ENCODE measurements at places on chromosomes 16 and 17.

DNA sequence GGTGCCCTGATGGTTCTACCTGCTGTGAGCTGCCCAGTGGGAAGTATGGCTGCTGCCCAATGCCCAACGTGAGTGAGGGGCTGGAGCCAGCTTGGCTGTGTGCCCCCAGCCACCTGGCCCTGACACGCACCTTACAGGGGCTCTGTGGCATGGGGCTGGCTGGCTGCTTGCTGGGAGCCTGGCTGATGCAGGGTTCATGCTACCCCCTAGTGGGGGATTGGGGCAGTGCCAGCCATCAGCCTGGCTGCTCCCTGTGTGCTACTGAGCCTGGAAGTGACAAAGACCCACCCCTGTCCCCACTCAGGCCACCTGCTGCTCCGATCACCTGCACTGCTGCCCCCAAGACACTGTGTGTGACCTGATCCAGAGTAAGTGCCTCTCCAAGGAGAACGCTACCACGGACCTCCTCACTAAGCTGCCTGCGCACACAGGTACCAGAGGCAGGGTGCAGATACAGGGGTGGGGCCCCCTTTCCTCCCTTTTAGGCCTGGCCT lies 5.7 kb downstream of the GRN start:
- DNase-seq, result peak; percentile 83

GRCh38 chr17:34987232-34987631 lies 6.9 kb downstream of the LIG3 start:
- no peak for DNase-seq

GRCh38 chr17:45101546-45101882 lies 30.8 kb downstream of the PLCD3 start:
- DNase-seq, result no peak

DNA sequence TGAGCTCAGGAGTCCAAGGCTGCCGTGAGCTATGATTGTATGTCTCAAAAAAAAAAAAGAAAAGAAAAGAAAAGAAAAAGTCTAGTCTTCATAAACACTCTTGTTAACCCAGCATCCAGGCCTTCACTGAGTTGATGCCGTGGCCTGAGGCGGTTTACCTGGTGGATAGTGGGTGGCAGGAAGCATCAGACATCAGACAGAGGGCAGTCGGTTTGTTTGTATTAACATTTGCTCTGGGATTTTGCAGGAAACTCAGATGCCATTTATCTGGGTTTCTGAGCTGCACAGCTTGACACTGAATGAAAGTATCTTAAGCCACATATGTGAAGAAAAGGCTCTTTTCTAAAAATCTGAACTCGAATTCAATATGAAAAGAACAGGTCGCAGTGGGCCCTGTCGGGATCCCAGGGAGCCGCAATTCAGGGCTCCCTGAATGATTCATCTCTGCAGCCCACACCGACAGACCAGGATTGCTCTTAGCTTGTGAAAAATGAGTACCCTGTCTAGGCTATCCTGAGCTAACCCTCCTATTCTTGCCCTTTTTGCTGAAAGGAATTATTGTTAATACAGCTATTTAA lies 1.1 kb upstream of the DBNDD1 start:
- DNase-seq, result no peak

GRCh38 chr17:34220752-34221395 lies 34.2 kb upstream of the CCL2 start:
- no peak for DNase-seq

DNA sequence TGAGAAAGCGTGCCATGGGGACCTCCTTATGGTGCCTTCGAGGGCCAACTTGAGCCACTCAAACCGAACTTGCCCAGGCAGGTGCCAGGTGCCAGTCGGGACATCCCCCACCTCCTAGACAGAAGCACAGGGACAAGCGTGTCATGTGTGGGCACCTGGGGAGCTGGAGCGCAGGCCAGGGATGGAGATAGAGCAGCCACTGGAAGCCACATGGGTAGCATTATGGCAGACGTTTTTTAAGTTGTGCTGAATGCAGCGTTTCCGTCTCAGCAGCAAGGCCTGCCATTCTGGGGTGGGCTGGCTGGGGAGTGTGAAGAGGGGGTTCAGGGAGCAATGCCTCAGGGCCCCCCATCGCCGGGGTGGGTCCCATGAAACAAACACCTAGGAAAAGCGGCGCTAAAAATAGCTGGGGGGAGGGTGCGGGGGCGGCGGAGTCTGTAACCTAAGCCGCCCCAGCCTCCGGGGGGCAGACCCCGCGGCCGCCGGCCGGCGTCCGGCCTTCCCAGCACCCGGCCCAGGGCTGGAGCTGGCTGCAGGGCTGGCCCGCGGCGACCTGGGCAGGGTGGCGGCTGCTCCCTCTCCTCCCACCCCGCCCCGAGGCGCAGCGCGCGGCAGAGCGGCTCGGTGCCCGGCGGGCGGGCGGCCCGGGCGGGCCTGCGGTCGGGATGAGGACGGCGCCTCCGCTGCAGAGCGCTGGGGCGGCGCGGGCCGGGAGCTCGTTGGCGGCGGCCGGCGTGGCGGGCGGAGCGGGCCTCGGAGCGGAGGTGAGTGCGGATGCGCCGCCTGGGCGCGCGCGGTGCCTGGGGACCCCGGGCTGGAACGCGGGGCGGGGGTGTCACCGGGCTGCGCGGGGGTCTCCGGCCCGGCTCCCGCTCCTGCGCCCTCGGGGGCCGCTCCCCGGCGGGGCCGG lies at the start of gene ZNF469:
Gene ZNF469 (plus strand): TSS at position 469 of the 910 bp plus-strand sequence. CDS start 44,512 bp downstream, outside the sequence.
- DNase-seq, result peak; percentile 64

GRCh38 chr16:30715750-30716445 lies 16.9 kb downstream of the SRCAP start:
- no peak for DNase-seq

- no peak for DNase-seq
Observed at GRCh38 chr17:40464392-40464855, 21.2 kb downstream of the IGFBP4 start.

DNA sequence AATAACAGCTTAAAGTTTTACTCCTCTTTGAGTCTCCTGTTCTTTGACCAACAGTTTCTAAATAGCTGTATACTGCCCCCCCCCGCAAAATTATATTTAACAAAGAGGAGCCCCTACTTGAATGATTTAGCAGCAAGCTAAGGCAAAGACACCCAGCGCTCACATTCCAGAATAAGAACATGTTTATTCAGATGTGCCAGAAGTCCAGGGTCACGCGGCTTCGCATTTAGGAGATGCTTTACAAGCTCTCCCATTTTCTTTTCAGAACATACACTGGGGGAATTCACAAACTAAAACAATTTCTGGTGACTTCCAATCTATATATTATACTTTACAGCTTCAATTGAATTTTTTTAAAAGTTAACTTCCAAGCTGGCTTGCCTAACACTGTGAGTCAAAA lies 5.3 kb downstream of the PLD6 start:
- DNase-seq, result no peak

DNA sequence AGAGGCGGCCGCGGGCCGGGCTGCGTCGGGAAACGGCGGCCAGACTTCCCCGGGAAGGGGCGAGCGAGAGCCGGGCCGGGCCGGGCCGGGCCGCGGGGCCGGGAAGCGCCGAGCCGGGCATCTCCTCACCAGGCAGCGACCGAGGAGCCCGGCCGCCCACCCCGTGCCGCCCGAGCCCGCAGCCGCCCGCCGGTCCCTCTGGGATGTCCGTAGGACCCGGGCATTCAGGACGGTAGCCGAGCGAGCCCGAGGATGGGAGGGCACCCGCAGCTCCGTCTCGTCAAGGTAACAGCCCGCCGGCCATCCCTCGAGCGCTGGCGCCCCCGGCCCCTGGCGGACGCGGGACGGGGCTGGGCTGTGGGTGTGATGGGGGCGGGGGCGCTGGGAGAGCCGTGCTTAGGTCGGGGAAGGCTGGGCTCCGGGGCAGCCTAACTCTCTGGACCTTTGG lies at the start of gene CRHR1:
Gene CRHR1 (plus strand): TSS at position 28 of the 448 bp plus-strand sequence. CDS start 225 bp downstream, at position 253.
- DNase-seq, result no peak

GRCh38 chr16:59198487-59198886 lies 464.4 kb upstream of the GOT2 start:
- no peak for DNase-seq

DNA sequence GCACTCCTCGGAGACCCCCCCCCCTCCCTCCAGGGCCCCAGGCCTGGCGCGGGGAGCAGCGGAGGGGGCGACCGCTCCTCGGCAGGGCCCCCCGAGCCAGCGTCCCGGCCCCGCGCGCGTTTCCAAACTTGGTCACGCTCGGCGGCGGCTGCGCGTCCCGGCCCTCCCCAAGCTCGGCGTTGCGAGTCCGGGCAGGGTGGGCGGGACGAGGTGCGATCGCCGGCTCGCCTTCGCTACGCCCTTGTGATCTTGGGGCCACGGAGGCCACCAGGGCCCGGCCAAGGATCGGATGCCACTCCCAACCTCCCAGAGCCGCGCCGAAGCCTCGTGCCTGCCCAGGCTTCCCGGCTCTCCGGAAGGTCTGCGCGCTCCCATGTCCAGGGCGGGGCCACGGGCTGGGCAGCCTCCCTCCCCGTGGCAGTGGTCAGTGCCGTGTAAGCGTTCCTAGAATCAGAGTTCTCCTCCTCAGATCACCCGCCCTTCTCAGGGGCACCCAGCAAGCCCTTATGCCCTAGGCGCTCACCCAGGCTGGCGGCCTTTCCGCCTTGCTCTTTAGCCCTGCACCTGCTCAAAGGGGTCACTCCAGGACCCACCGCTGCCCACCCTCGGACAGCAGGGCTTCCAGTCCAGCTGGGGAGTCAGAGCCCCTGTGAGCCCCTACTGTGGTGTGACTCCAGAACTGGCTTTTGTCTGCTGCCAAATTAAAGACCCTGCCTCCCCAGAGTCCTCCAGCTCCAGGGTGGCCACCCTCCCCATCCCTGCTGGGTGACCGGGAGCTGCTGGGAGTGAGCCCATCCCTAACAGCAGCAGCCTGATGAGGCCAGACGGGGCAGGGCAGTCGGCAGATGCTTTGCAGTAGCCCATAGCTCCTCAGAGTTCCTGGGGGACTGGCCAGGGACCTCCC lies 12.2 kb upstream of the MRPS23 start:
- DNase-seq, result peak; percentile 85

- no peak for DNase-seq
Observed at GRCh38 chr17:74728702-74729075, 8.4 kb upstream of the RAB37 start.

DNA sequence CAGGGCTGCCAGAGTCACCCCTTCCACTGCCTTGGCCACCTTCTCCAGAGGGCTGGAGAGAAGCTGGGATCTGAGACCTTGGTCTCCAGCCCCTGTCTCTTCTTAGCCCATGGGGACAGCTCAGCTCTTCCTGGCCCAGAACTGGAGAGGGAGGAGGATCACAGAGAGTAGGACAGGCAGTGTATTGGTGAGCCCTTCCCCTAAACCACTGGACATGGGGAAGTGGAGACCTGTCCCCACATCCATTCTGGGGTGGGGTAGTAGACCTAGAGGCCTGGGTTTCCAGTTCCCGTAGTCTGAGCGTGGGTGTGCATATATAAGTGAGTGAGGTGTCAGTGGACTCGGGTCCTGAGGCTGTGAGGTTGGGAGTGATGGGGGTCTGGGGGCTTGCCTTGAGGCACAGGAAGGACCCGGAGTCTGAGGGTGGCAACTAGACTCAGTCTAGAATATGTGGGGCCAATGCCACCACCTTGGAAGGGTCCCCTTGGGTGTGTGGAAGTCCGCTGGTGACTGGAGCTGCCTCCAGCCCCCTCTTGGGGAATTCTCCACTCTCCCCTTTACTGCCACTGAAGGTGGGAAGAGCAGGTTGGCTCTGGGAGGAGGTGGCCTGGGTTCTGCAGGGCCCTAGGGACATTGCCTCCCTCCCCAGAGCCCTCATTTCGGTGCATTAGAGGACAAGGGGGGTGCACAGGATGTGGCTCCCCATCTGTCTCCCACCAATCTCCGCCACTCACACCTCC lies 19.9 kb downstream of the GJD3 start:
- no peak for DNase-seq

DNA sequence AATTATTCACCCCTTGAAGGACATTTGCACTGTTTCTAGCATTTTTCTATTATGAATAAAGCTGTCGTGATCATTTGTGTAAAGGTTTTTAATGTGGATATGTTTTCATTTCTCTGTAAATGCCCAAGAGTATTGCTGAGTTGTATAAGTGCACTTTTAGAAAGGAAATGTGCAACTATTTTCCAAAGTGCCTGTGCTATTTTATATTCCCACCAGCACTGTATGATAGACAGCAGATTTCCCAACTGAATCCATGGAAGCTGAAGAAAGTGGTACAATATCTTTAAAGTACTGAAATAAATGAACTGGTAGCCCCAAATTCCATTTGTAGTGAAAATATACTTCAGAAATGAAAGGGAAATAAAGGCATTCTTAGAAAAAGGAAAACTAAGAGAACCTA lies 238.4 kb downstream of the BCAS3 start:
- DNase-seq, result no peak

- no peak for DNase-seq
Observed at GRCh38 chr17:74703311-74703710, 9.4 kb downstream of the CD300LF start.

DNA sequence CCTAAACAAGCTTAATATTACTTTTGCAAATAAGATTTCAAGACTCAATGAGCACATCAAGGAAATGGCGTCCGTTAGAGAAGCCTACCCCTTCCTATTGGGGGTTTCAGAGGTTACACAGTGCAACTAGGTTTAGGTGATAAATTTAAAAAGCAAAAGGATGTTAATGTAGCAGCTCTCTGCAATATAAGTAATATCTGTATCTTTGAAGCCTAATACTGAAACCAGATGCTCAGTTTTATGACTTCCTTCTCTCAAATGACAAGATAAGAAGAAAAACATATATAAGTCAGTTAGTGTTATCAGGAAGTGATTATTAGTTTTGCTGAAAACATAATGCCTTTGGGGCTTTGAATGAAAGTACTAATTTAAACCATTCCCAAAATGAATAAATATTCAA lies 54.3 kb upstream of the MED13 start:
- DNase-seq, result no peak

GRCh38 chr17:72492941-72493340 lies 372.1 kb downstream of the SOX9 start:
- DNase-seq, result no peak

- DNase-seq, result no peak
Observed at GRCh38 chr17:4045487-4045886, 81.2 kb upstream of the ATP2A3 start.

- DNase-seq, result no peak
Observed at GRCh38 chr17:51741458-51741857, 417.1 kb downstream of the CA10 start.

DNA sequence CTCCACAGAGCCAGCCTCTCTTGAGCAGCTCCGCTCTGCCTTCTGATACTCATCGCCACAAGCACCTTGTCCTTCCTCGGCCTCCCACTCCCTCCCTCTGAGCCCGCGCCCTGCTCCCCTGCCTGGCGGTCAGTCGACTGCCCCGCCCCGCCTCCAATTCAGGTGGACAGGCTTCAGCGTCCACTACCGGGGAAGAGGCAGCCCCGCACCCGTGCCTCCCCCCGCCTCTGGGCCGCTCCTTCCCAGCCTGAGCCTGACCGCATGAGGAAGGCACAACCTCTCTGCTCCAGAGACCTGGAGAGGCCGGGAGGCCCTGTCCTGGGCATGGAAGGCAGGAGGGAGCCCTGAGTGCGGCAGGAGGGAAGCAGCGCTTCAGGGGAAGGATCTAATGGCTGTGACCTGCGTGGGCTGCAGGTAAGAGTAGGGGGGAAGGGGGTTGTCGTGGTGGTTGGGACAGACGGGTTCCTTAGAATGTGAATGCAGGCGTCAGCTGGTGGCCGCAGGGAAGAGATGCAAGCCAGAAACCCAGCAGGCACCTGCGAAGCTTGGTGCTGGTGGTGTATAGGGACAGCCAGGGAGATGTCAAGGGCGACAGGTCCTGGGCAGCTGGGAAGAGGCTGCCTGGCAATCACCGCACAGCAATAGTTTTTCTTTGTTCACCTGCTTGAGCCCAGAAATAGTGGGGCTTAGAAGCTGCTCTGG lies 3.0 kb upstream of the SLC6A4 start:
- peak; percentile 72 for DNase-seq

- peak; percentile 78 for DNase-seq
Observed at GRCh38 chr17:83125515-83126274, 46.3 kb downstream of the METRNL start.

Measured in upper lobe of right lung (tissue), 1 donor.